ENCODE measurements at places on chromosomes 5 and 9.

GRCh38 chr5:83577036-83577636 is 105.6 kb downstream of the VCAN start:
- no peak for DNase-seq

GRCh38 chr9:107263289-107263688 is 19.8 kb upstream of the RAD23B start:
- DNase-seq, result no peak

GRCh38 chr9:37508834-37509206 is 23.1 kb downstream of the POLR1E start:
- DNase-seq, result no peak

DNA sequence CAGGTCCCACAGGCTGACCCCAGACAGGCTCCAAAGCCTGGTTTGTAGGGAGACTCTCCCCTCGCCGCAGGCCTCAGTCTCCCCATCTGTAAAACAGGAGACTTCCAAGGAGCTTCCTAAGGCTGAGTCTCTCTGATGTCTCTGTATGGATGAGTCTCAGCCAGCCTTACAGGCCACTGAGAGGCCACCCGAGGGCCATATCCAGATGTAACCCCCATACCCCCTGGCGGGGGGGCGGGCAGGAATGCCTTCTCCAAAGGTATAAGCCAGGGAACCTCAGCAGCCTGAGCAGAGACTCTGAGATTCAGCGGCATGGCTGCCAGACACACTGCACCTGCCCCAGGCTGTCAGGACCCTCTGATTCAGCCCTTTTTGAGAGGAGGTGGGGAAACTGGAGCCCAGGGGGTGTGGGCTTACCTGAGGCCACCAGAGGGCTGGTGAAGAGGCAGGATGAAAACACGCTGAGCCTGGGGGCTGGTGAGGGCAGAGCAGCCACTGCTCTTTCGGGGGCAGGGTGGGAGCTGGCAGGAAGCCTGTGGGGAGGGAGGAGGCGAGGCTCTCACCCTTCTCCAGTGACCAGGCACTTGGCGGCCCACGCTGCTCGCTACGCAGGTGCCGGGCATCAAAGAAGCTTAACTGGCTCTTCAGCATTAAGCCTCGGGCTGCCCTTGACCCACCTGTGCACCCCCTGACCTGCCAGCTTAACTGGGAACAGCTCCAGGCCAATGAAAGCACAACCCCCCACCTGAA is 5.5 kb upstream of the SUSD3 start:
- DNase-seq, result no peak

DNA sequence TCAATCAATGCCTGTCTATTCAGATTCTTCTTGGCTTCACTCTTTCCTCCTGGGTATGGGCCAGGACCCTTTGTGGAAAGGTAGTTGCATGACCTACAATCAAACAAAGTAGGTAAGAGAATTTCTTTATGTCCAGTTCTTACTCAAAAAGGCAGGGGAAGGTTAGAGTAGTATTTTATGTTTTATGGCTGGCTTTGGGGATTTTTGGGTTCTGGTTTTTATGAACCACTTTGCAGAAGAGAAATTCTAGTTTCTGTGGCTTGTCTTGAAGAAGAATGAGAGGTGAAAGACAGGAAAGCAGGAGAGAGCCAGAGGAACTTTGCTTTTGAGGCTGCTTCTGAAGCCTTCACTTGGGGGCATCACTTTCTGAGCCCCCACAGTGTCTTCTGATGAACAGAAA is 14.7 kb upstream of the CRHBP start:
- DNase-seq, result no peak

DNA sequence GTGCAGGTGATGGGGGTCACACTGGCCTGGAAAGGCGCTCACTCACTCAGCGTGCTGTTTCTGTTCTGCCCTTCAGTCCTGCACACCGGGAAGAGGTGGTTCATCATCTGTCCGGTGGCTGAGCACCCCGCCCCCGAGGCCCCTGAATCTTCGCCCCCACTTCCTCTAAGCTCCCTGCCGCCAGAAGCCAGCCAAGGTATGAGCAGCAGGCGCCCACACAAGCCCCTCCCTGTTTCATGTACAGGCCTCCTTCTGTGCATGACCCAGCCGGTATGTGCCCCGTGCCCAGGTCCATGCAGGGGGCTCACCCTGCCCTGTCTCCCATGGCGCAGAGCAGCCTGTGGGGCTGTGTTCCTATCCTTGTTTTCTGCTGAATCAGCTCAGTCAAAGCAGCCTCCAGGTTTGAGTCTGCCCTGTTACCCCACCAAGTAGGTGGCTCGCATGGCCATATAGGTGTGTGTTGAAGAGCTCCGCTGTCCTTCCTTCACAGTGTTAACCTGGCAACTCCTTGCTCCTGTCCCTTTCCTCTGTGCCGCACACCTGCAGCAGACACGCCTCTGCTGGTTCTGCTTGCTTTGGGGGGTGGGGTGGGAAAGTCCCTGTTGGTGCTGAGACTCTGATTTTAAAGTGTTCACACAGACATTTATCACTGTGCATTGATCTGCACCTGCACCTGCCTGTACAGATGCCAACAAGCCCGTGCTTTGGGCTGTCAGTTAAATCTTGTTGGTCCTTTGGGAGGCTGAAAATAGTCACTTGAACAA is 84.8 kb downstream of the WNK2 start:
- DNase-seq, result peak; percentile 11

DNA sequence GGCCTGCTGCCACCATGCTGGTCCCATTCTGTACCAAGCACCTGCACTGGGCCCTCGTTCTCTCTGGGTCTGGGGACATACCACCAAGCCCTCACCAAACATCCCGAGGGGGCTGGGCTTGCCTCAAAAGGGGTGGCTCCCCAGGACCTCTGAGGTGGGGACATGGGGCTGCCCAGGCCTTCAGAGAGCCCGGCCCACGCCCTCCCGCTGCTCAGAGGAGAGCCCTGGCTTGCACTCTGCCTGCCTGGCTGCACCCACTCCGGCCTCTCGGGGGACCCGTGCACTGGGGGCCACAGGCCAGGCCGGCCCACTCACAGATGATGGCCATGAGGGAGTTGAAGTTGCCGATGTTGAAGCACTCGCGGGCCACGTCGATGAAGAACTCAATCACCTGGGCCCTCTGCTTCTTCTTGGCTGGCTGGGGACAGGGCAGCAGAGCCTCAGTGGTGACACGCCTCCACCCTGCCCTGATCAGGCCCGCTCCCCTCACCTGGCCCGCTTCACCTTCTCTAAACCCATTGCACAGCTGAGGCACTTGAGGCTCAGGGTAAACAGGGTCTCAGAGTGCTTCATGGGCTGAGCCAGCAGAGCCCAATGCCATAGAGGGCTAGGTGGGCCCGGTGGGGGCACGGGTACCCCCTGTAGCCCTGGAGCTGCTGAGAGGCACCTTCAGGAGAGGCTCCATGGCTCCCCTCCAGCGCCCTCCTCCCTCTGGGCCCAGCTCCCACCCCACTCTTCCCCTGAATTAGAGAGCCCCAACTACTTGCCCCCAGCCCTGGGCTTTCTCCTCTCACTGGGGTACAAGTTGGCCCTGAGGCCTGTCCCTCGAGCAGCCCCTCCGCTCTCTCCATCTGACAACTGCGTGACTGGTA is 47.7 kb upstream of the RNF130 start:
- no peak for DNase-seq

- no peak for DNase-seq
These were observed 12.3 kb downstream of the FNBP1 start for GRCh38 chr9:130030651-130031127.

- DNase-seq, result no peak
These were observed 382.9 kb downstream of the CCDC171 start for GRCh38 chr9:15935661-15936305.

- no peak for DNase-seq
These were observed 10.2 kb upstream of the GLT6D1 start for GRCh38 chr9:135649508-135649907.

GRCh38 chr9:33117306-33117705 is 40.8 kb upstream of the SMU1 start:
- no peak for DNase-seq

DNA sequence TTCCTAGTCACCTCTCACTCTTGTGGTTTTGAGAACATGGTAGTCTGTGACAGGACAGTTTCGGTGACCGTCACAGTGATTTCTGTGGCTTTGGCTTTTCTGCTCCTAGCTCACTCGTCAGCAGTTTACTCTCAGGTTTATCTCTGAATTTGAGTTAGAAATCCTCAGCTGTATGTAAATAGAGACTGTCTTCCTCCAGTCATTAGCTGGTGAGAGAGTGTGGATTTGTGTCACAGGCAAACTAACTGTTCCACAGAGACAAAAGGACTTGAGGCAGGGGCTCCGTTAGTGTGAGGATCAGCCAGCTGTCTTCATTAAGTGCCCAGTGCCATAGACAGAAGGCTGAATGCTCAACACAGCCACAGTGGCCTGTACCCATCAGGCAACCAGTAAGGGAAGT is 131.4 kb downstream of the CD180 start:
- no peak for DNase-seq

DNA sequence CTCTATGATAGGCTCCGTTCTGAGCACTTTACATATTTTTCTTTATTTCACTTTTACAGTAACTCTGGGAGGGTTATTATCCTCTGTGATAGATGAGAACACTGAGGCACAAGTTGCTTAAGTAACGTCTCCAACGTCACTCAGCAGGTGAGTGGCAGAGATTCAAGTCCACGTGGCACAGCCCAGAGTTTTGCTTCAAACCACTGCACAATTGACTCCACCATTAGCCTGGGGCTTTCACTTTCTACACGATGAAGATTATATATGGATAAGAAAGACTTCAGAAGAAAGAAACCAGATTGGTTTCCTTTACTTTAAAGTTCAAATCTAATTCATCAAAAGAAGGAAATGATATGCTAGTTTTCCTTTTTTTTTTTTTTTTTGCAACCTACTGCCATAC is 245.9 kb downstream of the SYK start:
- peak; percentile 46 for DNase-seq

DNA sequence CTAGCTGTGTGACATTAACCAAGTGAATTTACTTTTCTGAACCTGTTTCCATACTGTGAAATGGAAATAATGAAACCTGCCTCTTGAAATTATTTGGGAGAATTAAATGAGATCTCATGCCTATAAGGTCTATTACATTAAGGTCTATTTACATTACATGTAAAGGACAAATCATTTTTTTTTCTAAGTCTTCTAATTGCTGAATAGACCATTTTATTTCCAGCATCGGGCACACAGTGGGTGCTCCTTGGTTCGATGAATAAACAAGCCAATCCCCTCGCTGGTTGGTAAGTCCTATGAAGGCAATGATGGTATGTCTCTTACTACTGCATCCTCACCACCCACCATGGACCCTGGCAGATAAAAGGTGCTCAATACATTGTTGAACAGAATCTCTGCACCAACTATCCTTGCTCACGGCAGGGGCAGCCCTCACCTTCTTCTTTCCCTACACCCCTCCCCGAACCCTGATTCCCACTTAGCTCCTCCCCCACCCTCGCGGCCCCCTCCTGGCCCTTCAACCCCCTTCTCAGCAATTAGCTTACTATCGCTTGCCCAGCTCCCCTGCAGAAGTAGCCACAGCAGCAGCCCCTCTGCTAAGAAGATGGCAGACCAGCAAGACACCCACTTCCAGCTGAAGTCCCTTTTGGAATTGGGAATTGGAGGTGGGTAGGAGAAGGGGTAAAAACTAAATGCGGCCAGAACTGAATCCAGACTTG is 3.0 kb downstream of the PCDH1 start:
- no peak for DNase-seq

DNA sequence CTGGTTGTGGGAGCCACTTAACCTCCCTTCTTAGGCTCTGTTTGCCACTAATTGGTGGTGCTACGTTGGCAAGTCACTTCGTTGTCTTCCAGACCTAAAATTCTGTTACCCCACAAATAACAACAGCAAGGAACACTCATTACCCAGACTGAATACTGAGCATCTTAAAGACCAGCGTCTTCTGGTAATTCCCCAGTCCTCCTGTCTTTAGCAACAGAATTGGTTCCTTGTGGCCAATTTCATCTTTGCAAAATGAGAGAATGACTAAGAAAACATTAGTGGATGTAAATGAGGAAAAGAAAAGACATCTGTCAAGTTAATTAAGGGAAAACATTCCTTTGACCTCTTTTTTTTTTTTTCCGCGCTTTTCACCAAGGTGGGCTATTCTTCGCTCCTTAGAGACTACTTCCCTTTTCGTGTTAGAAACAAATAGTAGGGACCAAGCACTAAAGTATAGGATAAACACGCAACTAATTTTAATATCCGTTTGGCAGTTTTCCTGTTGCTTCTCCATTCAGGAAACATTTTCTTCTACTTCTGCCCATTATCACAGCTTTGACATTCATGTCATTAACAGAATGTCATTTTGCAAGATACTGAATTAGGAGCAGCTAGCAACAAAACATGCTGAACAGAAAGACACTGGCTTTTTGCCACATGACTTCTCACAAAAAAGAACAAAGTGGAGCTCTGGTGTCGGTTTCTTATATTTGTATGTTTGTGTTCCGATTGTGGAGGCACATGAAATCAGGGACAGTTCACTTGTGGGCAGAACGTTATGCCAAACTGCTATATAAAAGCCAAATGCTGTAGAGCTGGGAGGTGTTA is 154.2 kb downstream of the CD180 start:
- DNase-seq, result no peak

- DNase-seq, result no peak
These were observed 58.5 kb downstream of the APTX start for GRCh38 chr9:32942755-32943460.

DNA sequence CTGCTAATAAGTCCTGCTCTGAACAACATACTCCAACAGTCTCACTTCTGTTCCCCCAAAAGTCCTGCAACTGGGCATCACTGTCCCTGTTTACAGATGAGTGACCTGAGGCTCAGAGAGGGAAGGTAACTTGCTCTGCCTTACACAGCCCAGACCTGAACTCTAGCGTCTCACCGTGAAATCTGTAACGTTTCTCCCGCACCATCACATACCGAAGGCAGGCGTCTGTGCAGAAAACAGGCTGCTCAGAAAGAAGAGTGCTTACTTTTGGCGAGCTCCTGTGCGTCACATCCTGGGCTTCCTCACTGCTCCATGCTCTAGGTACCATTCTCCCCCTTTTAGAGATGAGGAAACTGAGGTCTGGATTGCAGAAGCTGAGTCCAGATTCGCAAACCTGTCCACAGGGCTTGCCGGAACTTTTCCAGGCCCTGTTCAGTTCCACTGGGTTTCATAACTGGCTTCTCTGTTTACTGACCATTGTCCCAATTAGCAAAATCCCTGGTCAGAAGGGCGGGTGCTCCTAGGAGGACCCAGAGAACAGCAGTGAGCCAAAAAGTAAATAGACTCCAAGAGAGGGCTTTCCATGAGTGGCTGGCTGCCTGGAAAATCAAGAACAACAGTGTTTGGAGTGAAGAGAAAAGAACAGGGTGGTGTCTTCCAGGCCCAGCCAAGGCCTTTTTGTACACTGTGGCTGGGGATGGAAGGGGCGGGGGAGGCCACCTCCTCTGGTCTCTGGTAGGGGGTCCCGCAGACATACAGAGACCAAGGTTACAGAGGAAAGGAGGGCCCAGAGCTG is 27.1 kb downstream of the GSN start:
- DNase-seq, result no peak

- DNase-seq, result no peak
These were observed 108.0 kb upstream of the PHYKPL start for GRCh38 chr5:178340637-178341036.

DNA sequence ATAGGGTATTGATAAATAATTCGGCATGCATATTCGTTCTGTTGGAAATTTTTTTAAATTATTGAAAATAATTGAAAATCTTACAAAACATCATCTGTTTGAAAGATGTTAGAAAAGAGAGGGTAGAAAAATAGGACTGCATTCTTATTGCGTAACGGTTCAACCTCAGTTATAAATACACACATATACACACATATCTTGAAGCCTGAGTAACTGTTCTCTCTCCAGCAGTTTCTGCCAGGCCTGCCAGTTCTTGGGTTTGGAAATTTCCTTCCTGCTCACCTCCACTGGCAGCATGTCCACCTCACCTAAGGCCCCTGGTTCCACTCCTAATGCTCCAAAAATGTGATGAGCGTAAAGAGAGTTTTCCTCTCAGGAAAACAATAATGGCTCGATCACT is 9.1 kb downstream of the SPATA31E1 start:
- no peak for DNase-seq

Measured in activated T-cell treated with anti-CD3 and anti-CD28 coated beads for 24 hours (primary cell).